ENCODE measurements at places on chromosomes 13 and 19.

DNA sequence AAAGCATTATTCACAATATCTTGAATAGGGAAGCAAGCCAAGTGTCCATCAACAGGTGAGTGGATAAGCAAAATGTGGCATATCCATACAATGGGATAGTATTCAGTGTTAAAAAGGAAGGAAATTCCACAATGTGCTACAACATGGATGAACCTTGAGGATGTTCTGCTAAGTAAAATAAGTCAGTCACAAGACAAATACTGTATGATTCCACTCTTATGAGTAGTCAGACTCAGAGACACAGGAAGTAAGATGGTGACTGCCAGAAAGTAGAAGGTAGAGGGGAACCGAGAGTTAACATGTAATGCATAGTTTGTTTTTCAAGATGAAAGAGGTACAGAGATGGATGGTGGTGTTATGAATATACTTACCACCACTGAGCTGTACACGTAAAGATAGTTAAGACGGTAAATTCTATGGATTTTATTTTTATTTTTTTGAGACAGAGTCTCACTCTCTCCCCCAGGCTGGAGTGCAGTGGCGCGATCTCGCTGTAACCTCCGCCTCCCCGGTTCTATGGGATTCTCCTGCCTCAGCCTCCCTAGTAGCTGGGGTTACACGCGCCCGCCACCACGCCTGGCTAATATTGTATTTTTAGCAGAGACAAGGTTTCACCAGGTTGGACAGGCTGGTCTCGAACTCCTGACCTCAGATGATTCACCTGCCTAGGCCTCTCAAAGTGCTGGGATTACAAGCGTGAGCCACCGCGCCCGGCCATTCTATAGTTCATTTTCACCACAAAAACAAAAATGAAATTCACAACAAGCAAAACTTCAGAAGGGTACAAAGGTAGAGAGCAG lies 1.0 kb upstream of the CHAMP1 start:
- no peak for DNase-seq

- no peak for DNase-seq
Observed at GRCh38 chr13:53052675-53053074, 24.1 kb downstream of the OLFM4 start.

DNA sequence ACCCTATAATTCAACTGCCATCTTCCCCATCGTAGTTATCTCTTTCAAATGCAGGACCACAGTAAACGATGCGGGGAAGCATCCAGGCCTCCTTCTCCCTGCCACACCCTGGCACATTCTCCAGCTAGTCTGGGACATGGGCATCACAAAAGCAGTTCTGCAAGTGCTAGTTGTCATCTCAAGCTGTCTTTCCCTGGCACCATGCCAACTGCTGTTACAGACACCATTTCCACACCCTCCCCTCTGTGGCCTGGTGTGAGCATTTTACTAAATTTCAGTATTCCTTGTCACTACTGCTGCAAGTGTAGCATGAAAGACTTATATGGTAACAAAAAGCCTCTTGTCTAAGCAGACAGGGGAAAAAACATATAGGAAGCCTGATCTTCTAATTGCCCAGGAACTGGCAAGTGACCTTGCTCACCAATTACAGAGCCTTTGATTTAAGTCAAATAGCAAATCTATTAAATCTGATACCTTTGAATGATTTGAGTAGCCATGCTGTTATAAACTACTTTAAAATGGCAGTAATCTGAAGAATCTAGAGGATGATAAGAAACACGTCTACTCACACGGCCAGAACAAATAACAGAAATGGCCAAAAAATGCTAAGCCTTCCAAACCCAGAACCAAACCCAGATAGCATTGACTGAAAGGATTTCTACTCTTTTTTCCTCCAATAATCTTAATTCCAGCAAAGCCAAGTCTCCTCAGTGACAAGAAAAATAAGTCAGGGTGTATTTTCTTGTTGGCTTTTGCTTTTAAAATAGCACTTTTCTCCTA lies 179.0 kb downstream of the NUFIP1 start:
- DNase-seq = no peak

DNA sequence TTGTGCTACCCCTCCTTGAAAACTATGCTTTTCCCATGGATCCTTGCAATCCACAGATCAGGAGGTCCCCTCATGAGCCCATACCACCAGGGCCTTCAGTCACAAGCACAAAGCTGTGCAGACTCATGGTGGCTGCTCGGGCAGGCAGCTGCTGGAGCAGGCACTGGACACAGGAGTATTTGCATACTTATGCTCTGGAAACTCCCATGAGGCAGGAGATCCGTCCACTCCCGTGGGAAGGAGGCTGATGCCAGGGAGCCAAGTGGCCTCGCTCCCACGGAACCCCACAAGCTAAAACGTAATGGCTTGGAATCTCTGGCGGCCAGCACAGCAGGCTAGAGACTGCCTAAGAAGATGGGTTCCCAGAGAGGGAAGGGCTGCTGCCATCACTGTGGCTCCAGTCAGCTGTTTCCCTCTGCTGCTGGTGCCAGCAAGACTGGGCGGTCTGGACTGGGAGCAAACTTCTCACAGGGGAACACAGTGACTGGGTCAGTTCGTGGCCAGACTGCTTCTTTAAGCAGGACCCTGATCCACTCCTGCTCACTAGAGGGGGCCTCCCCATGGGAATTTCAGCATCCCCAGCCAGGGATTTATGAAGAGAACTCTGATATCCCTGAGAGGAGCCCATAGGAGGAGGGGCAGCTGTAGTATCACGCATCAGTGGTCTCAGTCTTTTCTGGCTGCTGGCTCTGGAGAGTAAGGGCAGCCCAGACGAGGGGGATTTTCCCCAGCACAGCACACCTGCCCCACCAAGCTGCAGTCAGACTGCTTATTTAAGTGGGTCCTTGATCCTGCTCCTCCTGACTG lies 370.3 kb upstream of the ATXN8OS start:
- no peak for DNase-seq

GRCh38 chr19:45097776-45098520 lies 5.0 kb downstream of the PPP1R37 start:
- no peak for DNase-seq

- no peak for DNase-seq
Observed at GRCh38 chr13:52933547-52934210, 85.2 kb upstream of the PCDH8 start.

- no peak for DNase-seq
Observed at GRCh38 chr13:29591310-29591709, 4.2 kb downstream of the SLC7A1 start.

- no peak for DNase-seq
Observed at GRCh38 chr19:12647490-12648071, 19.0 kb downstream of the MAN2B1 start.

DNA sequence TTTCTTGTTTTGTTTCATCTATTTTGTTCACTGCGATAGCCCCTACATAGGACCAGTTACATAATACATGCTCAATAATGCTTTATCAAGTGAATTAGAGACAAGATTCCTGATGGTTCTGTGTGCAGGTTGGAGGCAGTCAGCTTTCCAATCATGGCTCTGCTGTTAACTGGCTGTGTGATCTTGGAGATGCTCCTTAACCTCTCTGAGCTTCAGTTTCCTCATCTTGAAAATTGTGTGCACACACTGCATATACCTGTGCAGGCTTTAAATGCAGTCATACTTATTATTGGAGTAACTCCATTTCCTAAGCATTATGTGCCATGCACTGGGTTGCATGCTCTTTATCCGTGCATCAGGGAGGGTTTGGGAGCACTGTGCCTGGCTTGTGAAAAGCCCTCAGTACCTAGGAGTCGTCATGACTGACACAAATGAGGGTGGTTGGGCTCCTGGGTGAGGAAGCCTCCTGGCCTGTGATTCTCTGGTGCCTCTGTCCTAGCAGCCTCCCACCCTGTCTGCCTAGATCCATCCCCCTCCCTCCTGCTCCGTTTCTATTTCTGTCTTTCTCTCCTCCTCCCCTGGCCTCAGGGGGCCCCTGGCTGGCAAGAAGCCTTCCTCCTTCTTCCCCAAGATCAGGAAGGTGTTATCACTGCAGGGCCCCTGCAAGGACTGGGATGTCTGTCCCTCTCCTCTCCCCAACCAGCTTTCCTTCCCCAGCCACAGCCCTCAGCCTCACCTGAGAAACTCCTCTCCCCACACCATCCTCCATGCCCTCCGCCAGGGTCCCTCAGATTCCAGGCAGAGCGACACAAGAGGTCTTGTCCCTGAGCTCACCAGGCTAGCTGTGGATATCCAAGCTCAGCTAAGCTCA lies 8.7 kb downstream of the IFNL1 start:
- no peak for DNase-seq

- no peak for DNase-seq
Observed at GRCh38 chr19:7482584-7483439, 6.0 kb downstream of the PEX11G start.

- DNase-seq = no peak
Observed at GRCh38 chr13:30037306-30037705, 186.9 kb upstream of the UBL3 start.

GRCh38 chr19:3129112-3129511 lies 6.7 kb upstream of the GNA15 start:
- no peak for DNase-seq

GRCh38 chr19:15285896-15286591 lies 46.3 kb downstream of the BRD4 start:
- no peak for DNase-seq

DNA sequence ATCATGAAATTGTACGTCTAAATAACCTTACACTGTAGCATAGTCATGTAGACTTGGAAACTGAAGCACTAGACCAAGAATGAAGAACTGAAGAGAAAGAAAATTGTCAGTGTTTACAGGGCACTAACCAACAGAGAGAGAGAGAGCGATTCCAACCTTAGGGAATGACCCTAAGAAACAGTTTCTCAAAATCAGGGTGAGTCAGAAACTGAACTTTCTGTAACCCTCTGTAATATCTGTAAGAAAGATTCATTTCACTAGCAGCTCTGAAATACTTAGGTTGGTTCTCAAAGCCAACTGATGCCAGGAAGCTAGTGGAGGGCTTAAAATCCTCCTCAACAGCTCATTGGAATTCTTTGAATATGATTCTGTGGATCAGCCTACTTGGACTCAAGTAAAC lies 936.9 kb downstream of the EFNB2 start:
- DNase-seq = no peak

GRCh38 chr19:38892841-38893240 lies 6.6 kb downstream of the SIRT2 start:
- DNase-seq = no peak

GRCh38 chr19:47994209-47994802 lies at the start of gene ELSPBP1:
Gene ELSPBP1 (plus strand): TSS chr19:47994632. CDS start chr19:48008668, 14,036 bp downstream.
- DNase-seq = no peak

- no peak for DNase-seq
Observed at GRCh38 chr13:110713642-110713952, at the start of gene ING1. Gene ING1 (plus strand): TSS chr13:110713700. CDS start chr13:110714150, 450 bp downstream.

DNA sequence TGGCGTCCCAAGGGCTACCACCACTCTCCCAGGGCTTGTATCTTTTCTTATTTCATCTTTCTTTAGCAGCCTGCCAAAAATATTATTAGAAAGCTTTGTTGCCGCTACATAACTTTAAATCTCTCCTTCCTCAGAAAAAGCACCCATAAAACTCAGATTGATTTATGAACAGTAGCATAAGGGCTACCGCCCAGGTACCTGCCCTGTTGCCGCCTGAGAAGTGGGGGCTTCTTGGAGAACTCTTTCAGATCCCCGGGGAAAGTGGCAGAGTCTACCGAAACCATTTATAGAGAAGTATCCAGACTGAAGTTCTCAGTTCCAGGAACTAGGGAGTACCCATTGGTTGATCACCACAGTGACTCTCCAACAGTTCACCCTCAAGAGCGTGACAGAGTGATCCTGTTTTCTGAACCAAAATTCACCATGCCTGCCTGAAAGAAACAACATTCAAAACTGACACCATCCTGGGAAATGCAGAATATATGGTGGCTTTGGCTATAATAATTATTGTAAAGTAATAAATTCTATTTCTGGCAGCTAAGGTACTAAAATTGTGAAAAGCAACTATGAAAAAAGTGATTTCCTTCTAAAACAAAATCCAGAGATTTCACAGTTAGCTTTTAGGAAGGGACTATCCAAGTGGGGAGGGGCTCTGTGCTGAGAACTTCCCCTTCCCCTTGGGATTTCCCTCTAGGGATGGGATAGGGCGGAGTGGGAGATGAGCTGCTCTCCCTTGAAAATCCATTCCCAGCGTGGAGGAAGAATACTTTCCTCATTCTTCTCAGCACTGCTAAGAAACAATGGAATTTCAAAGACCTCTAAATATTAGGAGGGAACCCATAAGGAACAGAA lies 877 bp upstream of the N4BP2L1 start:
- no peak for DNase-seq

DNA sequence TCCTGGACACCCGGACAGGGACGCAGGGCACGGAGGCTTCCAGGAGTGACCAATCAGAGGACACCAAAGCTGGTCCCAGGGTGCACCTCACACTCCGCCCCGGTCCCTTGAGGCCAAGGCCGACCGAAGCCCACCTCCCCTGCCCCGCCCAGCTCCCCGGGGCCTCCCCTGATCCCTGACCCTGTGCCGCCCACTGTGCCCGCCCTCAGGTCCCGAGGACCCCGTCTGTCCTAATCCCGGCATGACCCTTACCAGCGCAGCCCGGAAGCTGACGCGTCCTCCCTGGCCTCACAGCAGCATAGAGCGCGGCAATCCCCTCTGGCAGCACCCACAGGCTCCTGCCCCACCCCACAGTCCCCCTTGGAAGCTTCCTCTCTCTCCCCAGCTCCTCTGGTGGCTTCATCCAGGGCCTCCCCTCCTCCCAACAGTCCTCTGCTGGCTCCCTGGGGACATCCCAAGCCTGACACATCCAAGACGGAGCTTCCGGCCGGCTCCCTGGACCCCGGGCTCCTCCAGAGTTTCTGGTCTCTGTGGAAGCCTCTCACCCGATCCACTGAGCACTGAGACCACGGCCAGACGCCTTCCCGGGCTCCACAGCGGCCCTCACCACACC lies 7.4 kb upstream of the CDC34 start:
- no peak for DNase-seq

DNA sequence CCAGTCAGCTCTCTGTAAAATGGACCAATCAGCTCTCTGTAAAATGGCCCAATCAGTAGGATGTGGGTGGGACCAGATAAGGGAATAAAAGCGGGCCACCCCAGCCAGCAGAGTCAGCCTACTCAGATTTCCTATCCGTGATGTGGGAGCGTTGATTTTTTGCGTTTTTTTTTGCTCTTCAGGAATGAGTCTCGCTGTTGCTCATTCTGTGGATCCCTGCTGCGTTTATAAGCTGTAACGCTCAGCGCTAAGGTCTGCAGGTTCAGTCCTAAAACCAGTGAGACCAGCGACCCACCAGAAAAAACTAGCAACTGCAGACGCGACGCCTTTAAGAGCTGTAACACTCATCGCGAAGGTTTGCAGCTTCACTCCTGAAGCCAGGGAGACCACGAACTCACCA lies 435.7 kb downstream of the SLITRK6 start:
- no peak for DNase-seq

DNA sequence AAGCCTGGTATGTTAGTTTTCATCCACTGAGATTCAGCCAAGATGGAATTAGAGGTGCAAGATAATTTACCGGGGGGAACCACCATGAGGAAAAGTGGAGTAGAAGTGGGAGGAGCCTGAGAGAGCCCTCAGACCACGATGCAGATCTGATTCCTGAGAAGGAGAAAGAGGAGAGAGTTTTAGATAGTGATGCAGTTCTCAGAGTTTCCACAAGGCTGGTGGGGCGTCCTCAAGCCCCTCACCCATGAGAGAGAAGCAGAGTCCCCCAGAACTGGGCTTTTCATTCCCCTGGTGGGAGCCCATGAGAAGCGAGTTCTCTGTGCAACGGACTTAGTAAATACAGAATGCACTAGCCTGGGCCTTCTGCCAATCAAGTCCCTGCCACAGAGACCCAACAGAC lies 18.1 kb downstream of the CEACAM5 start:
- no peak for DNase-seq

All from CD4-positive, alpha-beta memory T cell (primary cell).